ENCODE measurements at places on chromosomes 13 and 19. TPM values are rescaled to one million over a fixed set of nuclear protein-coding genes. Genes with fewer than 3 reads are reported as not detected.
A peak's percentile ranks its signal among the peaks of the same experiment; 100 is the strongest.

GRCh38 chr13:63396746-63397145, 1981.1 kb upstream of the PCDH20 start:
- no peak overlapping the region for H3K4me3 ChIP-seq
- H3K36me3 ChIP-seq, result no peaks in the 10 kb centered on the region
- no peaks in the 10 kb centered on the region for H3K4me1 ChIP-seq
- no peaks in the 10 kb centered on the region for H3K27me3 ChIP-seq
- DNase-seq, result no peak

- no peak overlapping the region for H3K27ac ChIP-seq
- no peaks in the 10 kb centered on the region for H3K27me3 ChIP-seq
Measured at GRCh38 chr13:57672168-57672567, 40.6 kb downstream of the PCDH17 start.

- no peak for DNase-seq
- H3K27ac ChIP-seq, result no peak overlapping the region
- no peaks in the 10 kb centered on the region for H3K27me3 ChIP-seq
Measured at GRCh38 chr13:24090049-24090448, 70.5 kb upstream of the SPATA13 start.

- no peaks in the 10 kb centered on the region for H3K36me3 ChIP-seq
- H3K4me1 ChIP-seq, result no peaks in the 10 kb centered on the region
- H3K27me3 ChIP-seq, result no peaks in the 10 kb centered on the region
- H3K4me3 ChIP-seq, result no peak overlapping the region
- H3K27ac ChIP-seq, result no peak overlapping the region
Measured at GRCh38 chr13:75255653-75256052, 226.3 kb downstream of the TBC1D4 start.

DNA sequence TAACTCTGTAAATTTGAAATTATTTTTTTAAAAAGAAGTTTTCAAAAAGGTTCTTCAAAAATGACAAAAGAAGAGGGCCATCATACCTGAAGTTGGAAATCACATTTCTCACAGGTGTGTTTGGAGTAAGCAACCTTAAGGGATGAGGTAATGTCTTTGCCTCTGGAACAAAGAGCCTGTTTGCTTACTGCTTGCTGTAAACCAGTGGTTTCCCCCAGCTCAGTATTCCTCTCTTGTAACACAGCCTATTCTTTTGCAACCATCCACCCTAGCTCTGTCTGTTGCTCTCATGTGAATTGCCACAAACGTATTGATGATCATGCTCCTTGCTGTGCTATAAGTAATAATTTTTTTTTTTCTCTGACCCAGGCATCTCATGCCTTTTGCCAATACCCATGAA, 38.1 kb downstream of the UCHL3 start:
- H3K36me3 ChIP-seq, result no peaks in the 10 kb centered on the region
- no peak for DNase-seq
- H3K4me1 ChIP-seq, result no peaks in the 10 kb centered on the region
- H3K4me3 ChIP-seq, result no peak overlapping the region
- no peaks in the 10 kb centered on the region for H3K27me3 ChIP-seq
- no peak overlapping the region for H3K27ac ChIP-seq

DNA sequence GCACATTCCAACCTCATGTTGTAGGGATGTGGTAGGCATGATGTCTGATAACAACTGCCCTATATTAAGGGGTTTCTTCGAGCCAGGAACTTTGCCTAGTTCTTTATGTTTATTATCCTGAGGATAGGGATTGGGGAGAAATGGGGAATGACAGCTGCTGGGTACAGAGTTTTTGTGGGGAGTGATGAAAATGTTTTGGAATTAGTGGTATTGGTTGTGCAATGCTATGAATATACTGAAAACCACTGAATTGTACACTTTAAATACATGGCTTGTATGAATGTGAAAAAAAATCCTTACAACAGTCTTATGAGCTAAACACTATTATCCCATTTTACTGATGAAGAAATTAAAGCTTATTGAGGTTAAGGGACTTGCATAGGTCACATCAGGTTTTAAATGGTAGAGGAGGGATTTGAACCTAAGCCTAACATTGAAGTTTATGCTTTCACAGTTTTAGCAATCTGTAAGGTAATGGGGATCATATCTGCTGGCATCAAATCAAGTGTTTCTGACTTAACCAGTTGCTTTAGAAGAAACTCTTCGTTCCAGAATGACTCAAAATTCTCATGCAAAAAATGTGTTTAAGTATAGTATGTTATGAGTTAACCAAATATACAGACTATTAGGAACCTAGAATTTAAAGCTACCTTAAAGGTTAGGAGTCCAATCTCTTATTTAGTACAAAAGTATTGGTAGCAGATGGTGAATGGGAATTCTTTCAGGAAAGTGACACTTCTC, 61.4 kb downstream of the ERCC5 start:
- no peak overlapping the region for H3K4me3 ChIP-seq
- no peaks in the 10 kb centered on the region for H3K27me3 ChIP-seq
- H3K36me3 ChIP-seq, result no peaks in the 10 kb centered on the region
- H3K4me1 ChIP-seq, result no peaks in the 10 kb centered on the region

DNA sequence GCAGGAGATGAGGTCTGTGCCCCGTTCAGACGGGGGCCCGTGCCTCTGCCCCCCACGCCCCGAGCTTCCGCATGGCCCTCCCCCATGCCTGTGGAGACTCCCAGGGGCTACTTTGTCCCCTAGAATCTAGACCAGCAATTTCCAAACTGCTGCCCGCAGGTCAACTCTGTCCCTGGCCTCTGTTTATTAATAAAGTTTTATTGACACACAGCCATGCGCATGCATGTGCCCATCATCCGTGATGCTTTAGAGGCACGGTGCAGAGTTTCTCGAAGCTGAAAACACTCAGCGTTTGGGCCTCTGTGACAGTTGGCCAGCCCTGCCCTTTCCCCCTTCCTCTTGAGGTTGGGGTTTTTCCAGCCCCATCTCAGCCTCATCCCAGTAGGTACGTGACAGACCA, 140.0 kb downstream of the KDM4B start:
- H3K4me3 ChIP-seq, result no peak overlapping the region
- H3K36me3 ChIP-seq, result no peaks in the 10 kb centered on the region
- no peaks in the 10 kb centered on the region for H3K27me3 ChIP-seq
- no peaks in the 10 kb centered on the region for H3K4me1 ChIP-seq
- no peak for DNase-seq

DNA sequence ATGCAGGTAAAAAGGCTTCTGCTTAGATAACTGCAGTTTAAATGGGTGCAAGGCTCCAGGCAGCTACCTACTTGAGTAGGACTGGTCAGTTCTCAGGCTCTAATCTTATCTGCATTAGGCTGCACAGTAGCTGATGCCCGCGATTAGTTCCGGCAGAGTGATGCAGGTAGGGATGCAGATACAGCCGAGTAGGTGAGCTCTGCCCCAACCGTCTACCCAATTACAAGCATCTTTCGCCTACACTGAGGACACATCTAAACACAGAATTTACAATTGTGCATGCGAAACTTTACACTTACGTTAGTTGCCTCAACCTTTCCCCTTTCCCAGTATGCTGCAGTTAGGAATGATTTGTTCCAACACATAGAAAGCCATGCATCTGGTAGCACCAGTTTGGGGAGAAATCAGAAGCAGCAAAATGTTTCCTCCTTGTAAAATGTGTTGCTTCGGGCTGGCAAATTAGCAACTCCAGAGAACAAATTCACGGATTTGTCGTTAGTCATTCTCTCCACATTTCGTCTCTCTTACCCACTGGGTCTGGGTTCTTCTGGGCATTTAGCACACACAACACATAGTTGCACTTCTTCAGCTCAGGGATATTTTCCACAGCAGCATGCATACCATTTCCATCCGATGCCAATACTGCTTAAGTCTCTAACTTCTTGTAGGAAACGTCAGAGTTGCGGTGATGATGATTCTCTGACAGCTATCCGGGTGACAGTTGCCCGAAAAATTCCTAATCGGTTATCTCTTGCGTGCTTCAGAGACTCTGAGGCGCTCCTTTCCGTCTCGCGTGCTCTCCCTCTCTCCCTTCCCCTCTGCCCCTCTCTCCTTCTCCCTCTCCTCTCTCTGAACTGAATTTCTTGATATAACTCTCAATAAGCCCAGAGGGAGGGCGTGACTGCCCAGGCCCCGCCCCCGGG, at the start of gene PCDH9:
Gene PCDH9, minus strand, starts transcription at position 856 of the 923 bp plus-strand sequence. CDS start 1,896 bp downstream, outside the sequence.
- no peak for DNase-seq
- H3K4me3 ChIP-seq, result peak within 1 kb of the TSS; percentile 73
- H3K4me1 ChIP-seq, result no peaks in the 10 kb centered on the region
- peaks cover 3% of the 10 kb centered on the region for H3K27me3 ChIP-seq
- H3K27ac ChIP-seq, result peak within 1 kb of the TSS; percentile 15

DNA sequence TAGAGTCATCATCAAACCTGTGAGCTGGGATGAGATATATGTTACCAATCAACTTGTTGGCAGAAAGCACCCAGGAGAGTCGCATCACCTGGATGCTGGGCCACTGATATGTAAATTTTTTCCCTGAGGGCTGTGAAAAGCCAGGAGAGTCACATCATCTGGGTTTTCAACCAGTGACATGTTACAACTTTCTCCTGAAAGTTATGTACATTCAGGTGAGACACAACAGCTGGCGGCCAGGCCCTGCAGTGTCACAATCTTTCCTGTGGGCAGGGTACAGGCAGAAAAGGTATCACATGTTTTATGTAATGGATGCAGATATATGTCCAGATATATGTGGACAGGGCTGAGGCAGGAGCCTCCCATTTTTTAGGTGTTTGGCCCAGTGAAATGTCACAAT, 13.2 kb upstream of the ZNF724 start:
- H3K36me3 ChIP-seq, result peaks cover 11% of the 10 kb centered on the region
- no peak overlapping the region for H3K4me3 ChIP-seq
- H3K27ac ChIP-seq, result no peak overlapping the region
- no peaks in the 10 kb centered on the region for H3K4me1 ChIP-seq
- H3K27me3 ChIP-seq, result no peaks in the 10 kb centered on the region
- DNase-seq, result no peak

Gene OSCAR
- 0.57 TPM for total RNA-seq

Gene WASF3
- total RNA-seq, result 4.0 TPM

Gene SIAH3
- not detected for total RNA-seq

Gene CCDC194
- total RNA-seq, result not detected
